ENCODE measurements at places on chromosomes 6 and 20.

DNA sequence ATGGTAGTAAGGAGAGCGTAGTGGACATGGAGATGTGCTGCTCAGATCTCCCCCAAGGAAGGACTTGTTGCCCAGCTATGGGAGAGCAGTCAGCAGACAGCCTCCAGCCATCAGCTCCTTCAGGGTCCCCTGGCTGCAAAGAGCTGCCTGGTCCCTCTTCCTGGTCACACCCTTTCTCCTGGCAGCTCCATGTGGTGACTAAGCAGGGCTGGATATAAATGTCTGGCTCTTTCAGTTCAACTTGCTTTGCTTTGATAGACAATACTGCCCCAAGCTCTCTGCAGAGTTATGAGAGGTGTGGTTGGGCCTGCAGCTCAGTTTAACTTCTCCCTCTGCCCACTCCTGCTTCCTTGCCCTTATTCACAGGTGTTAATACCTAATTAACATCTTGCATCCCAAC lies 64.1 kb upstream of the DDR1 start:
- DNase-seq, result no peak

DNA sequence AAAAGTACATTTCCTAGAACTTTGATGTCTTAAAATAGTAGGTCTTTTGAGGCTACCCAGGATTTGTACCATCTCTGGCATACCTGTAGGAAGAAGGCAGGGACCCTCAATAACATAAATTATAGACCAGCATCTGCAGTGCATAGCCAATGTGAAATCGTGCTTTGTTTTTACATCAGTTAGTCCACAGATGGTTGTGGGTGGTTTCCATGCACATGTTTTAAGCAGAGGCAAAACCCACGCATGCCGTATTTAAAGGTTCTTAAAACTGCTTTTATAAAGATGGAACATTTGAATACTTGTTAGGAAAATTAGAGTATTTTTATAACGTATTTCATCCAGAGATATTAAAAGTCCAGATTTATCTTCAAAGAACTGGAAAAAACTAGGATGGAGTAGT lies 66.3 kb downstream of the SH3BGRL2 start:
- no peak for DNase-seq

GRCh38 chr6:23953976-23954375 lies 172.0 kb upstream of the NRSN1 start:
- DNase-seq, result no peak

DNA sequence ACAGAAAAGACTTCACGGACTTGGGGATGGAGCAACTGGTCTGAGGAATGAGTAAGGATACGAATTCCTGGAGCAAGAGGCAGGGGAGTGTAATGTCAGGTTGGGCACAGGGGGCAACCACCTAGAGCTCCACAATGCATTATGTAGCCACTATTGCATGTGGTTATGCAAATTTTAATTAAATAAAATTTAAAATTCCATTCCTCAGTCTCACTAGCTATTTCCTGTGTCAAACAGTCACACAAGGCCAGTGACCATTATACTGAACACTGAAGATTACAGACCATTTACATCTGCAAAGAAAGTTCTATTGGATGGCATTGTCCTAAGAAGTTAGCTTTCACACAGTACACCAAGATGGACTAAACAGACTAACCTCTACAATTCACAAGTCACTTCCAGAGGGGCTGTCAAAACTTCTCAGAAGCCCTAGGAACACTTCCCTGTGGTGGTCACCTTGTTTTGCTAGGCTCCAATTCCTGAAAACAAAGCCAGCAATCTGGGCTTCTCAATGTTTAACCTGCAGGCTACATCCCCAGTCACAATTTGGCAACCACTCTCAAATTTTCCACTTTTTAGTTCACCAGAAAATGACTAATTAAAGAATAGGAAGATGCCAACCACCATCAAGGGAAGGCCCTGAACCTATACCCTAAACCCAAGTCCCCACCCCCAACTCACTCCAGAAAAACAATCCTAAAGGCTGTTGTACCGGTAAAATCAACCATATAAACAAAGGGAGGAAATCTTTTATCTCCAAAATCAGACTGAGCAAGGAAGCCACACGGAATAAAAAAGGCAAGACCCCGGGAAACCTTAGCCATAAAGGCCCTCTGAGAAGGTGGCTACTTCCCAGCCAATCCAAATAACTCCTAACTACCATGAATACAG lies 34.2 kb upstream of the C20orf203 start:
- no peak for DNase-seq

GRCh38 chr20:35108921-35109320 lies 16.3 kb upstream of the TRPC4AP start:
- no peak for DNase-seq

DNA sequence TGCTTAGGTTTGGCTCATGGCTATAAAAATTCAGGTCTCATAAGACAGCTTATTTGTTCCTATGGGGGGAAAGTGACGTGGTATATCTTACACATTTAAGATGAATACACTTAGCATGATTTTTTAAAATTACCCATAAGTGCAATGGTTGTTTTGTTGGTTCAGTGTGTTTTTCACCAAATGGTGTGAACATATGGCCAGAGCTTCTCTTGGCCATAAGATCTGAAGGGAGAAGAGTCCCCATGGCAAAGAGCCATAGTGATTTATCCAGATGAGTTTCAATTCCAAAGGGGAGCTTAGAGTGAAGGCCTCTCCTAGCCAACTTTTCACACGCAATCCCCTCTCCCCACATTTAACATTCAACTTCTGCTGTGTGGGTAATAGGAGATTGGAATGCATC lies 107.6 kb downstream of the TMEM242 start:
- DNase-seq, result no peak

DNA sequence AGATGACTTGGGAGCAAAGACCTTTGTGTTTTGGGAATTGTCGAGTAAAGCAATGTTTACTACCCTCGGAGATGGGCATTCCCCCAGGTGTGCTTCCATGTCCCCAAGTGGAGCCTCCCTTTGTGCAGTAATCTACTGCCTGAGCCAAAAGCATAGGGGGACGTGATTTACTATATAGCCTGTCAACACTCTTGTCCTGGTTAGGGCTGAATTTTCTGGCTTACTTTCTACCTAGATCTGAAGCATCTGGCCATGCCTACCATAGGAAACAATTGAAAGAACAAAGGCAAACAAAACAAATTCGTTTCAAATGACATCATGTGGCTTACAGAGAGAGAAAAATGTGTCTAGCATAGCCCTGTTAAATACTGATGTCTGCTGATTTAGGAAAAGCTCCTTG lies 350.6 kb downstream of the SAMD5 start:
- no peak for DNase-seq

- DNase-seq, result no peak
Observed at GRCh38 chr6:52152711-52153160, 33.4 kb upstream of the IL17A start.

- no peak for DNase-seq
Observed at GRCh38 chr20:4225745-4226144, 210.4 kb upstream of the RNF24 start.

GRCh38 chr6:5814116-5814515 lies 192.6 kb downstream of the NRN1 start:
- DNase-seq, result no peak

DNA sequence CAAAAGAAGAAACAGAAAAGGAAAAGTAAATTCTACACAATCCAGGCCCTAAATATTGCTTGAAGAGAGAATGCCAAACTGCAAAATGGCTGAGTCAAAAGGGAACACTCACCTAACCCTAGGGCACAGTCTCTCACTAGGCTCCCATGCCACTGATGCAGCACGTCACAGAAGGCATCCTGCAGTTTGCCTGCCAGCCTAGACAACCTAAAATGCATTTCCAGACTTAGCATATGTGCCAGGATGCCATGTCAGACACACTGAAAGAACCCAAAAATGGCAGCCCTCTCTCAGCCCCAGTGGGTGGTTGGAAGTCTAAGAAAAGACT lies 10.6 kb upstream of the SIRPD start:
- no peak for DNase-seq

- no peak for DNase-seq
Observed at GRCh38 chr20:10134176-10134575, 84.5 kb upstream of the SNAP25 start.

DNA sequence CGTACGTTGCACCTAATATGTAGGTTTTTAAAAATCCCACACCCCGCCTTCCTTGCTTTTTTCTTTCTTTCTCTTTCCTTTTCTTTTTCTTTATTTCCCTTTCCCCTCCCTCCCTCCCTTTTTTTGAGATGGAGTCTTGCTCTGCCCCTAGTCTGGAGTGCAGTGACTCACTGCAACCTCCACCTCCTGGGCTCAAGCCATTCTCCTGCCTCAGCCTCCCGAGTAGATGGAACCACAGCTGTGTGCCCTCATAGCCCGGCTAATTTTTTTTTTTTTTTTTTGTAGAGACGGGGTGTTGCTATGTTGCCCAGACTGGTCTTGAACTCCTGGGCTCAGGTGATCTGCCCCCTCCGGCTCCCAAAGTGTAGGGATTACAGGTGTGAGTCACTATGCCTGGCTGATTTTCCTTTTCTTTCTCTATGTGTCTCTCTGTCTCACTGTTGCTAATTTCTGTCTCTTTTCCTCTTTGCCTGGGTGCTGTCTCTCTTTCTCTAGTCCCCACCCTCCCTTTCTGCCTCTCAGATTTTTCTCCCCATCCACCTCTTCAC lies 61.2 kb downstream of the SRC start:
- no peak for DNase-seq

DNA sequence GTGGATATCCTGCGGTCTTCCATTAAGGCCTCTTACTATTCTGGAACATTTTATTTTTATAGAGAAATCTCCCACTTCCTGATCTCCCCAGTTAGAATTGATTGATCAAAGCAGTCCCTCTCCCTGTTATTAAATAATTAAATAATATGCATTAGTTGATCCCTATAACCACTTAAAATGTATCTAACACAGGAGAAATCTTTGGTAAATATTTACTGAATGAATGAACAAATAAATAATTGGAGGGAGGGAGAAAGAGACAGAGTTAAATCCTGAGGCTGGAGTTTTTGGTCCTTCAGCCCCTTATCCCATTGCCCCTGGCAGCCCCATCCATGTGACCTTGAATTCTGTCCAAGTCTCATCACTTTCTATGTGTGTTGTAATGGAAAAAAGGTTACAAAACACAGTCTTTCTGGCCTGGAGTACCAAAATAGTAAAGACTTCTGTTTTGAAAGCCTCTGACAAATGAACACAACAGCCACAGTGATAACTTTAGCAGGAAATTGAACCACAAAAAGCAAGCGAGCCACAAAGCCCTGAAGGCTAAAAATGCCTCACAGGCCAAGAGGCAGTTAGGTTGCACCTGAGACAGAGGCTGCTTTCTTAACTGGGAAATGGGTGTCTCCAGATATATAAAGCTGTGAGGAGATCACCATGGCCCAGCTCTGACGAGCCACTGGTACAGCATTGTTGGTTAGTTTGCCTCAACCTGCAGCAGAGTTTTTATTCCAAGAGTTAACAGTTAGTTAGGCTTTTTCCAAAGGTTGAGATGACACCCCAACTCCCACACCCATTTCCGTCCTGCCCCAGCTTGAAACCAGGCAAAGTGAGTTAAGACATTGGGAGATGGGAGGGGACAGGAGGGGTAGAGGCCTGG lies 11.3 kb downstream of the NT5E start:
- no peak for DNase-seq

DNA sequence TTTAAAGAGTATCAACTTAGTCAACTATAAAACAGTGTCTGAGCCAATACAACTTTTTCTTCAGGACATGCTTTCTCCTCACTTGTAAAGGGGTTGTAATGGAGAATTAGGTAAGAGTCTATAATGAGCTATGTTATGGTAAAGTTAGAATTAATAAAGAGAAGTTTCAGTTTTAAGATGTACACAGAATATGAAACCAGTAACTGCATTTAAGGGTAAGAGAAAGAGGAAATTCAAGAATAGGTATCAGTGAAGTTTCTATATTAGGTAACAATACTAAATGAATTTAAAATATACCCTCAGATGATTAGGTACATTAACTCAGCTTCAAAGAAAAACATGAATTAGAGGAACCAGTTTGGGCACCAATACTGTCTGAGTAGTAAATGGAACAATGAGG lies 1444.3 kb upstream of the ADGRB3 start:
- DNase-seq, result no peak

GRCh38 chr6:10721850-10722569 lies 860 bp upstream of the TMEM14C start:
- no peak for DNase-seq

DNA sequence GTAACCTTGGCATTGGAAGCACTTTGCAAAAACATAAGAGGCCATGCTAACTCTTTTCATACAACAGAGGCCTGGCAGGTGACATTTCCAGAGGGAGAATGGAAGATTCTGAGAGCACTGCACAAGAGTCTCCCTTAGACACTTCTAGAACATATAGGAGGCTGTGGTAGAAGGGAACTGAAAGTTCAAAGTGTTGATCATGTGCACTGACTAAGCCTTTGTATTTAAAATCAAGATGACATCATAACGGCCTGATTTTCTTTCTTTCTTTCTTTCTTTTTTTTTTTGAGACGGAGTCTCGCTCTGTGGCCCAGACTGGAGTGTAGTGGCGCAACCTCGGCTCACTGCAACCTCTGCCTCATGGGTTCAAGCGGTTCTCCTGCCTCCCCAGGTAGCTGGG lies 26.8 kb upstream of the DNAAF9 start:
- DNase-seq, result no peak

- no peak for DNase-seq
Observed at GRCh38 chr6:137490961-137491360, 3.2 kb downstream of the OLIG3 start.

DNA sequence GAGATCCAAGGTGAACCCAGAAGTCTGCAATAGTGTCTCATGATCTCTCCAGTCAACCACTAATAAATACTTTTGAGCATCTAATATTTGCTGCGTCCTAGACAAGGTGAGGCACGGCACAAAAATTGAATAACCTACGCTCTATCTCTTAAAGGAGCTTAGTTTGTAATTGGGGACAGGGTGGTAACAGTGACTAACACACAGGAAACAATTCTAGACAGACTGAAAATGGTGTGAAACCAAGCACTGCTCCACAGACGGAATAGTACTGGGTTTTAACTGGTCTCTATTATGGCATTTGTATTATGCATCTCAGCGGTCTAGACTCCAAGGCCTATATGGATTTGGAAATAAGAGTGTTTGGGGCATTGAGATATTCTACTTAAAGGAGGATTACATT lies 120.1 kb downstream of the CLIC5 start:
- DNase-seq, result no peak

DNA sequence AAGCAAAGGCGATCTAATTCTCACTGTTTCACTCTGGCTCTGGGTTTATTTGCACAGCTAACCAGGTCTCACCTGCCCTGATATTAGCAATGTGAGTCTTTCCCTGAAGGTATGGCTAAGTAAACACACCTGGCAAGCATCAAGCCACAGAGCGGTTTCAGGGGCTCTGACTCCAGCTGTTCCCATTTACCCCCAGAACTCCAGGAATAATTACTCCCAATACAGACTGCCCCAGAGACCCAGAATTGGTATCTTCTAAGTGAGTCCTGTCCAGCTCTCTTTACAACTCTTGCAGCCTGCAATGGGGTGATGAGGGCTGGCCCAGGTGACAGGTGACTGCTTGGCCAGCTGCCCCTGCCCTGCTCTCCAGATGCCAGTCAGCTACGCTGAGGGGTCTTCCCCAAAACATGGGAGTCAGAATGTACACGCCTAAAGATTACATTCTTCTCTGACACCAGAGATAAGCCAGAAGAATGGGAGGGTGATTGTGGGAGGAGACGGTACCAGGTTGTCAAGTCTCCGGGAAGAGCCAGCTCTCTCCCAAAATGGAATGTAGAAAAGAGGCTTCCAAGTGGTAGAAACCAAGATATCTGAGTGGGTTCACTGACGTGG lies 4.9 kb upstream of the LRRN4 start:
- DNase-seq, result peak; percentile 55
